ENCODE measurements at places on chromosomes 6 and 20.

- DNase-seq, result no peak
Observed at GRCh38 chr6:95321126-95321525, 256.2 kb upstream of the MANEA start.

- DNase-seq, result no peak
Observed at GRCh38 chr6:36984581-36985416, 1.2 kb downstream of the MTCH1 start.

DNA sequence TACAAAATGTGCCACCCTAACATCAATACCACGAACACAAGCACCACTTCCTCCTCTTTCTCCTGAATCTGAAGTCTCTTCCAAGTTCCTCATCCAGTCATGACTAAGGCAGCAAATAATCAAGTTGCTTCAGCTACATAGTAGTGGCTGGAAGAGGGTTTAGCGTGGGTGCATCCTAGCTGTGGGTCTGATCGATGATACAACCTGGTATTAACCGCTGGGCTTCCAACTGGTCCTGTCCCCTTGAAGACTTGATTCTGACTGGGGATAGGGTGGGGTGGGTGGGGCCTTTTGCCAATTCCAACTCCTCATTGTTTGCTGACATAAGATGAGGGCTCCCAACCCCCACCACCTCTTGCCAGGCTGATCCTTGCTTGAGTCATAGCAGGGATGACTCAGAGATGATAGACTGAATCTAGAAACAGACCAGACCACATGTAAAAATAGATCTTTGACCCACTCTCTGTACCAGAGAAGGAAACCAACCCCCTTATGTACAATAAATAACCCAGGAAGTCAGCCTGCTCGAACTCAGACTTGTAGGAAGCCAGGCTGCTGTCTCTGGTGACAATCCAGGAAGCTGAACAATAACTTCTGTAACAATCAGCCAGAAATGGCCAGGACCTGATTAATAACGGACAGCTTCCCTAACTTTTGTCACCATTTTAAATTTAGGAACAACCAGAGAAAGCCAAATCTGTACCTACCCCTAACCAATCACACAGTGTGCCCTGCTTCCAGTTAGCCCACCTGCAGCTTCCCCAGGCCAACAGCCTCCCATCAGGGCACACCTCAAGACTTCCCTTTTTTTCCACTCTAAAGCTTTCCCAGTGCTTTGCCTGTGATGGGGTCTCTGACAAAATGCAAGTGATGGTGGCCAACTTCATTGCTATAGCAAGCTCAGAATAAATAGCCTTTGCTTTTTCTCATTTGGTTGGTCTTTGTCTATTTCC is 68.9 kb upstream of the FAM184A start:
- DNase-seq, result no peak

DNA sequence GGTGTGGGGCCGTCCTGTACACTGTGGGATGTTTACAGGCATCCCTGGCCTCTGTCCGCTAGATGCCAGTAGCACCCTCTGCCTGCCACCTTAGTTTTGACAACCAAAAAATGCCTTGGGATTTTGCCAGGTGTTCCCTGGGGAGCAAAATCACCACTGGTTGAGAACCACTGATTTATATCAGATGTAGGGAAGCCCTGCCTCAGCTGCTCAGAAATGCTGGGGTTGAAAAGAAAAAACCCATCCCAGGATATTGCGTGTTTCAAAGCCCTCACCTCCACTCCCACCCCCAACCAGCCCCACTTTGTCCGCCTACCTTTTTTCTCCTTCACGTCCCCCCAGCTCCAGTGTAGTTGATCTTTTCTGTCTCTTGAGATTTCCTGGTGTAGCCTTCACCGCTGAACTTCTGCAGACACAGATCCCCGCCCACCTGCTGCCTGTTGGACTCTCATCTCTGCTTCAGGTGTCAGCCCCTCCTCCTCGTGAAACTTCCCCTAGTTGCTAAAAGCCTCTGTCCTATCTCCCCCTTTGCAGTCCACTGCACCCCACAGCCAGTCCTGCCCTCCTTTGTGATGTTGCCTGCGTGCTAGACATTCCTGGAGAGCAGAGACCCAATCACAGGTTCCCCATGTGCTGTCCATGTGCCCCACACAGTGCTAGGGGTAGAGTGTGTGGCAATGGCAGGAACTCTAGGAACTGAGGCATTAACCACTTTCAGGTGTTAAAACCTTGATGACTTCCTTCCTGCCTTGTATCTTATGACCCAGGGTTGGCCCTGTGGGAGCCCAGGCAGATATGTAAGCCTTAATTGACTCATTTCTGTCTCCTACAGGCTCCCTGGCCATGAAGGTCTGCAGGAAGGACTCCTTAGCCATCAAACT is 98.9 kb downstream of the TBC1D7 start:
- no peak for DNase-seq

DNA sequence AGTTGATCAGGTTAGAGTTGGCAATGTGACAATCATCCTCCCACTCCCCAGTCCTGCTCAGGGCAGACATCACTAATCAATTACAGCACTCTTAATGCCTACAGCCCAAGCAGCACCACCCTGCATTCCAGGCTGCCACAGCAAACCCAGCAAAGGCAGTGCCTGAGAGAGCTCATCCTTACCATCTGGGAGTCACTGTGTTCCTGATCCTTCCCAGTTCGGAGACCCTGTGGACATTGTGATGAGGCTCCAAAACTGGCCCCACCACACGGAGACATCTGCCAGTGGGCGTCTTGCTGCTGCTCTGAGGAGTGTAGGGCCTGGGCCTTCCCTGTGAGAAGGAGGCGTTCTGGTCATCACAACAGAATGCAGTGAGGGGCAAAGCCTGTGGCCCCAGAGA is 216.5 kb upstream of the CST7 start:
- no peak for DNase-seq

DNA sequence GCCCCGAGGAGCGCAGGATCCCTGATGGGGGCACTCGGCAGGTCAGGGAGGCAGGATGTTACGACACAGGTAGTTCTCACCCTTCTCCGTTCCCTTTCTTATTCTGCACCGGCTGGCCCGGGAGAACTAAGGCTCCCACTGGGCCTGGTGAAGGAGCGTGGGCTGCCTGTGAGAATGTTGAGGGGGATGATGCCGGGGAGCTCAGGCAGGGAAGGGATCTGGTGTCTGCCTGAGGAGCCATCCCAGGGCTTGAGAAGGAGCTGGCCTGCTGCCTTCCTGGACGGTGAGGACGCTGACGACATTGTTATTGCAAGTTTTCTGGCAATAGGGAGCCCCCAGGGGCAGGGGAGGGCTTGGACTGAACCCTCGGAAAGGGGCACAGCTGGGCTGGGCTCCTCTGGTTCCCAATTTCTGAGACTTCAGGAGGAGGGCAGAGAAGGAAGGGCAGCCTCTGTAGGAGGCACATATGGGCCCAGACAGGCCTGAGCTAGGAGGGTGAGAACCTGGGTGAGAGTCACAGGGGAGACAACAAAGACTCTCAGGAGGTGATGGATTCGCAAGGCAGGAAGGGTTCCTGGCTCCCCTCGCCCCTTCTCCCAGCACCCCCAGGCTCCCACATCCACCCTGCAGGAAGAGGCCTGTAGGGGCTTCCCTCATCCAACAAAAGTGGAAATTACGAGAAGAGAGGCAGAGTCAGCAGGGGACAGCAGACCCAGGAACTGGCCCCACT is 32.8 kb downstream of the CYP21A2 start:
- no peak for DNase-seq

GRCh38 chr6:87124074-87124473 is 29.2 kb upstream of the CGA start:
- DNase-seq, result no peak

DNA sequence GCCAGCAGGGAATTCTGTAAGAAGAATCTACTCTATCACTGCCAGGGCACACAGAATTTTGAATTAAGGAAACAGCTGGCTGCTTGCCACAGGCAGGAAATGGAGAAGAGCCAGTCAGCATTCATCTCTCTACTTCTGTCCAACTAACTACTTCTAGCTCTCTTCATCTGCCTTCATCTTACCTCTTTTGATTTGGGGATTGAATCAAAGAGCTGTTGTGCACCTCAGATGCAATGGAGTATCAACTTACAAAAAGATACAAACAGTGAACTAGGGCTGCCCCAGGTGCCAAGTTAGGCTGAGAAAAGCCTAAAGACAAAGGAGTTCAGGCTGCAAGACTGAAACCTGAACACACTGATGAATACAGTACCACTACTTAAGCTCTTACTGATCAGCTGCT is 82.0 kb downstream of the PTPRK start:
- DNase-seq, result no peak

- no peak for DNase-seq
Observed at GRCh38 chr6:36979347-36979742, 6.7 kb downstream of the MTCH1 start.

DNA sequence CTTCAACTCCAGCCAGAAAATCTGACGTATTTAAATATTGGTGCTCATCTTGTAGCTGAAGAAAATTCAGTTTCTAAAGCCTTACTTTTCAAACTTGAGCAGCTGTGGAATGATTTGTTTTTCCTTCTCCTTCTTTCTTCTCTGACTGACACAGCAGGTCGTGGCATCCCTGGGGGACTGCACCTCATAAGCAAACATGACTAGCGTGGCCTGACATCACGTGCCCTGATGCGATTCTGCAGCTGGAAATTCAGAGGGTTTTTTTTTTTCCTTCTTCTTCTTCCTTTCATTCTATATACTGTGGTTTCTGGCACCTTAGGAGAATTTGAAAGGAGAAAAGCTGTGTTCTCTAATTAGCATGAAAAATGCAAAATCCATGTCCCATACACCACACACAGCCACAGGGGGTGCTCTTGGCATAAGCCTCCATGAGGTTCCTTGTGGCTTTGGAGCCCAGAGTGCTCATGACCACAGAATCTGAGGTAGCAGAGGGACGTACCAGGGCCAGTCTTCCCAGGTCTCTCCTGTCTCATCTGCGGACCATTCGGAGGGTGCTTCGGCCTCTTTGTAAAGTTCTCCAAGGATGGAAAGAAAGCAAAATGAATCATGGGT is 258.5 kb upstream of the CDH4 start:
- no peak for DNase-seq

DNA sequence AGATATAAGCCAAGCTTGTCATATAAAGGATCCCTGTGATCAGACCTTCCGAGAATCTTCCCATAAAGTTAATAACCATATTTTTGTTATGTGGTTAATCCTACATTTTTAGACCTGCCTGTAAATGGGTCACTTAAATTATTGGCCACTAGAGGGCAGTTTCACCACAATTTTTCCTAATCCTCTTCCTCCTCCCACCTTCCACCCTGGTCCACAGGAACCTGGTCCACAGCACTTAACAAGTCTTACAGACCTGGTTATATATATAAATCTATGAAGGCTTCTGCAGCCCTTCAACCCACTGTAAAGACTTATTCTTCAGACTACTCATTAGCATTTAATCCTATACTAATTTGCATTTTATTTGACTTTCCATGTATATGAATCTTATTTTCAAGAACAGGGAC is 28.3 kb downstream of the MRS2 start:
- no peak for DNase-seq

- DNase-seq, result no peak
Observed at GRCh38 chr6:74057326-74057725, 361.3 kb downstream of the CD109 start.

DNA sequence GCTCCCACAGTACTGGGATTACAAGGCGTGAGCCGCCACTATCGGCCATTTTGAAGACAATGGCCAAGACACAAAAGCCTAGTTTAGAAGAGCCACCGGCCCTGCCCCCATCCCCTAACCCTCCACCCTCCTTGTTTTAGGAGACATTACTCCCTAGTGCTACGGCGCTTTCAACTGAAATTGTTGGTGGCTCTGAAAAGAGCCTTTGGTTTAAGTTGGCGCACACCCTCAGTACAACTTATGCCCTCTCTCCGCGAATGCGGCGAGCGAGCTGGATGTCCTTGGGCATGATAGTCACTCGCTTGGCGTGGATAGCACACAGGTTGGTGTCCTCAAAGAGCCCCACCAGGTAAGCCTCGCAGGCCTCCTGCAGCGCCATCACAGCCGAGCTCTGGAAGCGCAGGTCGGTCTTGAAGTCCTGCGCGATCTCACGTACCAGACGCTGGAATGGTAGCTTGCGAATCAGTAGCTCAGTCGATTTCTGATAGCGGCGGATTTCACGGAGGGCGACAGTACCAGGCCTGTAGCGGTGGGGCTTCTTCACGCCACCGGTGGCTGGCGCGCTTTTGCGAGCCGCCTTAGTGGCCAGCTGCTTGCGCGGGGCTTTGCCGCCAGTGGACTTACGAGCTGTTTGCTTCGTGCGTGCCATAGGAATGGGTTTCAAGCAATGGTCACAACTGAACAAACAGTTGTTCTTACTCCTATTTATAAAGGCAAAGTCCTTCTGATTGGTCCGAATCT is 114.9 kb upstream of the BTN3A2 start:
- peak; percentile 59 for DNase-seq

- DNase-seq, result no peak
Observed at GRCh38 chr6:157868835-157869234, 45.8 kb downstream of the SNX9 start.

GRCh38 chr6:93183531-93183972 is 235.8 kb downstream of the EPHA7 start:
- DNase-seq, result no peak

DNA sequence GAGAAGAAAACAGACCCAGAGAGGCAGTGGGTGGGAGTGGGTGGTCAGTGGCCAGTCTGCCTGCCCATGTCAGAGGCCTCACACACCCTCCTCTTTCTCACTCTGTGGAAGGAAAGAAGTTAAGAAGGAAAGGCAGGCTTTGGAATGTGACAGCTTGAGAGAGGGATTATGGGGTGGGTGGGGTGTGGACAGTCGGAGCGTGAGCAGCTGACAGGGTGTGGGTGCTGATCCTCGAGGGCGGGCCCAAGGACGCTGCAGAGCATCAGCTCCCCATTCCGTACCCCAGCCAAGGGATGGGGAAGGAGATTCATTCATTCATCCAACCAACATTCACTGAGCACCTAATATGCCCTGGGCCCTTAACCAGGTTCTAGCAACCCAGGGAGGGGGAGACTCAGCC is 4.8 kb downstream of the TGM6 start:
- no peak for DNase-seq

DNA sequence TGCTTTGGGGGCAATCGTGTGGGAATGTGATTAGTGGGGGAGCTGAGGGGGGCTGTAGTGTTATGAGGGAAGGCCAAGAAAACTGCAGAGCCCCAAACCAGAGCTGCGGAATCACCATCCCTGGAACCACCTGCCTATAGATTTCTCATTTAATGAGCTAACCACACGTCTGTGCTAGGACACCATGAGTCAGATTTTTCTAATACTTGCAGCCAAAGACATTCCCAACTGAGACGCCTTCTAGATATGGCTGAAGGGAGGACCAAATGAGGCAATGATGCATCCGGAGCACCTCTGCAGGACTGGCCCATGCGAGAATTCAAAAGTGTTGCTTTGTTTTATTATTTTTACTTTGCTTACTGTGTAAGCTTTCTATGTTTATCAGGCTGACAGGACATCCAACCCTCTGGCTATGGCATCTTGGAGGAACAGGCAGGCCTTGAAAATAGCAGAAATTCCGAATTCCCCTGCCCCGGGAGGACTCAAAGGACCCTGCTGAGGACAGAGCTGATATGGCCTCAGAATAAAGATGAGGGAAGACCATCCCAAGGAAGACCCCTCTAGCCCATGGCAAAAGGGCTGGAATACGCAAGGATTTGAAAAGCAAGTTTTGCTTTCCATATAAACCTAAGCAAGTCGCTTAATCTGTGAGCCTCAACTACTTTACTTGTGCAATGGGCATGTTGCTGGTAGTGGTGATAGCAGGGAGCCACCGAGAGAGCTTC is 3.1 kb upstream of the PTGIS start:
- no peak for DNase-seq
